ENCODE measurements at places on chromosomes 4 and X.

DNA sequence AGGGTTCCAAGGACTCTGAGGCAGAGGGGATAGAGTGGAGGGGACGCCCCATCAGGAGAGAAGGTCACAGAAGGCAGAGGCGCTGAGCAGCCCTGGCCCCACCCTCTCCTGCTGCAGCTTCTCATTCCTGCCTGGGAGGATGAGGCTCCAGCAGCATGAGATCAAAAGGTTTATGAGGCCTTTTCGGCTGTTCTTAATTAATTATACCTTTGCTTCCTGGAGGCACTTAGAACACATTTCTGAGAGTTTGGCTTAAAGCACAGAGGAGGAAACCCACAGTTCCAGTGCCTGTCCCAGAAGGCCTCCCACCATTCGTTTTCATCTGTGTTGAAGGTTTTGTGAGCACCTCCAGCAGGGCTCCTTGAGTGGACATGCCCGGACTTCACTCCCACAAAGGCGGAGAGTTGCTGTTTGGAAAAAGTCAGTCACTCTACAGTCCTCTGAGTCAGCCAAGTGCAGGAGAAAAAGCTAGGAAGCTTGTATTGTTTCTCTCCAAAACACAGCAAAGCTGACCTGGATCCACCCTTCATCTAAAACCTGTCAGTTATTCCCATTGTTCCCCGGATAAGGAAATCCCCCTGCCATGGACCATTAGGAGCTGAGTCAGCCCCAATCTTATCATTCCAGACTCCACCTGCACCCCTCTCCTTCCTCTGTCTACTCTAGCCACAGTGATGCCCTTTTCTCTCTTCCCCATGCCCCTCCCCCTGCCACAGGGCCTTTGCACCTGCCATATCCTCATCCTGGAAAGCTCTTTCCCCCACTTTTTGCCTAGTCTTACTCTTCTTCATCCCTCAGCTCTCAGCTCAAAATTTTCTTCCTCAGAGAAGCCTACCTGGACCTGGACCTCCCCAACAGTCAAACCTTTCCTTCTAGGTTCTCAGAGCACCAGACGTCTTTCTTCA lies 276.8 kb downstream of the FBXW7 start:
- no peak for DNase-seq

GRCh38 chrX:146173742-146174141 lies 356.1 kb downstream of the SLITRK2 start:
- no peak for DNase-seq

- no peak for DNase-seq
Measured at GRCh38 chr4:132646186-132646585, 502.9 kb upstream of the PCDH10 start.

DNA sequence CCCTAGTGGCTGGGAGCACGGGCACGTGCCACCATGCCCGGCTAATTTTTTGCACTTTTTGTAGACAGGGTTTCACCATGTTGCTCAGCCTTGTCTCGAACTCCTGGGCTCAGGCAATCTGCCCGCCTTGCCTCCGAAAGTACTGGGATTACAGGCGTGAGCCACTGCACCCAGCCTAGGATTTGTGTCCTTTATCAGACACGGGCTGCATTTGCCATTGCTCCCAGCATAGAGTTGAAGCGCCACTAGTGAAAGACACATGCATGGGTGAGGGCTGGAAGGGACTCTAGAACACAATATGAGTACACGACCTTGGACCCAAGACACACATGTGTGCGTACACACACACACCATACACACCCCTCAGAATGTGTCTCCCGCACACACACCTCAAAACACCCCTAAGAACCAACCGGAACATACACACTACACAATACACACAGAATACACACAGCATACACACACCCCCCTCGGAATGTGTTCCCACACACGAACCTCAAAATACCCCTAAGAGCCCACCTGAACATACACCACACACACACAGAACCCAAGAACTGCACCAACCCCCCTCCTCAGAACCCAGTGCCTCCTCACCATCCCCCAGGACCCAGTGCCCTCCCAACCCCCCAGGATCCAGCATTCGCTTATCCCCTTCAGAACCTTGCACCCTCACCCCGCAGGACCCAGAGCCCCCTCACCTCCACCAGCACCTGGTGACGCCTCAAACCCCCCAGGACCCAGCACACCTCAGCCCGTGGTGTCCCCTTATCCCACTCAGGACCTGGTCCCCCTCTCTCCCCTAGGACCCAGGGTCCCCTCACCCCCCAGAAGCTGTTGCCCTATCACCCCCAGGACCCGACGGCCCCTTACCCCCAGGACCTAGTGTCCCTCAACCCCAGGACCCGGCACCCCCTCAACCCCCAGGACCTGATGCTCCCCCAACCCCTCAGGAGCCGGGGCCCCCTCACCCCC lies 1.0 kb downstream of the TNIP2 start:
- no peak for DNase-seq

DNA sequence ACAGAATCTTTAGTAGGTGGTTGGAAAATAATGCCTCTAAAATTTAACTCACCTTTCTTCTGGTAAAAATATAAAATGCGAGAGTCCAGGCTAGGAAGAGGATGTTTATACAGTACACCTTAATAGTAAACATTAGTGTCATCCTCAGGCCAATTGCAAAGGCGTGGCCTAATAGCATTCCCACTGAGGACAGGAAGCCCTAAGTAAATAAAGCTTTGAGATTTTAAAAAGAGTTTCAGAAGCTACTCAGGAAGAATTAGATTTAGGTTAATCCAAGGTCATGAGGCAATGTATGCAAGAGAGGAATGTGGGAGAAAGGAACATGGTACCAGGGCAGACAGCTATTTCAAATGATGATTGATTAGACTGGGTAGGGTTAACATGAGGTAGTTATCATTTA lies 49.5 kb downstream of the RPGR start:
- DNase-seq: no peak

DNA sequence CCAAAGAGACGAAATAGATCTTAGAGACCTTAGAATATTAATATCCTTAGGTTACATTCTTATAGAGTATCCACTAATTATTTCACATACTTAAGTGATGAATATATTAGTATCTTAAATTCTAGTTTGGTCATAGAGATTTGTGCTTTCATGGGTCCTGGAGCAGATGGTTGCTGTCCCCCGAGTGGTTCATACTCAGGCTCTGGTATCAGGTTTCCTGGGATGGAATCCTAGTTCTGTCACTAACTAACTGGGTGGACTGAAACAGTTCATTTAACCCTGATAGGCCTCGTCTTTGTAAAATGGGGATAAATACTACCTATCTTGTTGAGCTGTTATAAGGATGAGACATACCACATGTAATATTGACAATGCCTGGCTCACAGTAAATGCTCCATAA lies 264.6 kb downstream of the TENM3 start:
- no peak for DNase-seq

- no peak for DNase-seq
Measured at GRCh38 chr4:94216394-94216793, 8.7 kb downstream of the SMARCAD1 start.

- no peak for DNase-seq
Measured at GRCh38 chrX:45385757-45386156, 185.1 kb upstream of the DIPK2B start.

- DNase-seq: no peak
Measured at GRCh38 chrX:6244666-6245065, 16.0 kb upstream of the NLGN4X start.

GRCh38 chr4:40206426-40206825 lies 9.6 kb downstream of the RHOH start:
- no peak for DNase-seq

- no peak for DNase-seq
Measured at GRCh38 chrX:132433551-132433950, 55.3 kb downstream of the MBNL3 start.

DNA sequence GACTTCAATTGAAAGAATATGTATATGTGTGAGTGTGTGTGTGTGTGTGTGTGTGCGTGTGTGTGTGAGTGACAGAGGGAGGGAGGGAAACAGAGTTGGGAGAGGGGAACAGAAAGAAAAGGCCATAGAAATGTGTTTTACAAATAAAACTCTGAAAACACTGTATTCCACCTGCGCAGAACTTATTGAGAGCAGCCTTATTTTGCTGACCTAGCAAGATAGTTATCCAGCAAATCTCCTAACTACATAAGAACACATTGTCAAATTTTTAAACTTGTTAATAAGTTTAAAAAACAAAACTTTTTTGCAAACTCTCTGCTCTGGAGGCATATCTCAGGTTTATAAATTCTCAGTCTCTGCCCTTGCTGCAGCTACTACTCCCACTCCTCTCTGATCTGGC lies 217.9 kb upstream of the NOCT start:
- DNase-seq: no peak

DNA sequence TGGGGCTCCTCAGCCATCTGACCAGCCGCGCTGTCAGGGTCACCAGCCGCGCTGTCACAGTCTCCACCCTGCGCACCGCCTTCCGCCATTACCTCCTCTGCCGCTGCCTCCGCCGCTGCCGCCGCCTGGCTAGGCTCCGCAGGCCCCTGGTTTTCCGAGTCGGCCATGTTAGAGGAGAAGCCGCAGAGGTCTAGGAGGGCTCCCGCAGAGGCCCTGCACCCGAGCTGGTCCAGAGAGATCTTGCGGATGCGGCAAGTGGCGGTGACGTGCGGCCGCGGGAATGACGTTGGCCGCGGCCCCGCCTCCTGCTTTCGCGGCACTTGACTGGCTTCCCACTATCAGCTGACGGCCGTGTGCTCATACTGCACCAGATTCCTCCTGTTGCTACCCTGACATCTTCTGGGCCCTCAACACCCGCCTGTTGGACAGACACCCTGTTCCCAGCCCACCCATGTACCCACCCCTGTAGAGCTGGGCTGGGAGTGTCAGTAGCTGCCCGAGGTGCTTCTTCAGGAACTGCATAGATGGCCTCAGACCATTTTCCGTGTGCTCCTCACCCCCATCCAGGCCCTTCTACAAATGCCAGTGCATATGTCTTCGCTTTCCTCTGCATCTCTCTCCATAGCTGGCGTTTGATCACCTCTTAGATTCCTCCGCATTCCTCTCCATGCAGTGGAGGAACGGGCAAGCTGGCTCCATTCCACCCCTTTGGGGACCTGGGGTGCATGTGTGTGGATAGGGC lies at the start of gene NAP1L5:
NAP1L5 (minus strand) TSS at position 242 of the 742 bp plus-strand sequence; CDS start at position 167, 75 bp downstream.
- DNase-seq: no peak

GRCh38 chr4:154626793-154627484 lies 14.5 kb upstream of the FGG start:
- no peak for DNase-seq

DNA sequence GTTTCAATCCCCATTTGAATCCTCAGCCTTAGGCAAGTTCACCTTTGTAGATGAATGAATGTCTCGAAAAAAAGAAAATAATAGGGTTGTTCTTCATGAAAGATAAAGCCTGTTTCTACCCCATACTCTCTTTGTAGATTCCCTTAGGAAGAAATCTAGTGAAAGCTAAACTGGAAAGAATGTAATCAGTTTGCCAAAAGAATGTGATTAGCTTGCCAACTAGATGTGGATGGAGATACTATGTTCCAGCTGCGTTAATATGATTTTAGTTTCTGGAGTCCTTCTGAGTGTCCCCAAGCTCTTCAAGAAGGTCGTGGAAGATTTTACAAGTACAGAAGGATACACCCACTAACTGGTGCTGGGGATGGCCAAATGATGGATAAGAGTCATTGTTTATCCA lies 162.3 kb upstream of the EDNRA start:
- DNase-seq: no peak

GRCh38 chr4:24055623-24056022 lies 165.8 kb upstream of the PPARGC1A start:
- DNase-seq: no peak

GRCh38 chrX:40174001-40174853 lies 76.5 kb upstream of the BCOR start:
- no peak for DNase-seq

GRCh38 chr4:88240297-88240714 lies 44.1 kb downstream of the PPM1K start:
- no peak for DNase-seq

GRCh38 chr4:100633269-100633668 lies 115.4 kb upstream of the EMCN start:
- no peak for DNase-seq

GRCh38 chr4:87840149-87840548 lies 7.4 kb downstream of the MEPE start:
- DNase-seq: no peak

- DNase-seq: no peak
Measured at GRCh38 chrX:125340490-125340889, 20.8 kb downstream of the TEX13C start.

Measured in D721Med (cell line).